ENCODE measurements at places on chromosomes 7 and 10. TPM values are rescaled to one million over a fixed set of nuclear protein-coding genes. Genes with fewer than 3 reads are reported as not detected.
A peak's percentile ranks its signal among the peaks of the same experiment; 100 is the strongest.

The GUSB gene
- total RNA-seq = 53.7 TPM

The PPP2R2D gene
- 38.0 TPM for total RNA-seq

The PDSS1 gene
- 13.5 TPM for total RNA-seq

The PITX3 gene
- not detected for total RNA-seq

The CYP3A5 gene
- total RNA-seq = 345 TPM

The CCNJ gene
- 12.1 TPM for total RNA-seq

The GIMAP7 gene
- 0.33 TPM for total RNA-seq

DNA sequence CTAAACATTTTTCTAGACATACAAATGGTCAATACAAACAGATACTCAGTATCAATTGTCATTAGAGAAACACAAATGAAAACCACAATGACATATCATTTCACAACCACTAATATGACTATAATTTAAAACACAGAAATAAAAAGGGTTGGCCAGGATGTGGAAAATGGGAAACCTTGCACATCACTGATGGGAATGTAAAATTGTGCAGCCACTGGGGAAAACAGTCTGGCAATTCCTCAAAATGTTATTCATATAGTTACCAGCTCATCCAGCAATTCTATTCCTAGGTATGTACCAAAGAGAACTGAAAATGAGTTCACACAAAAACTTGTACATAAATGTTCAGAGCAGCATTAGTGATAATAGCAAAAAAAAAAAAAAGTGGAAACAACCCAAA lies 106.1 kb upstream of the LRRTM3 start:
- no peaks in the 10 kb centered on the region for H3K36me3 ChIP-seq
- no peak for DNase-seq
- no peak overlapping the region for H3K27ac ChIP-seq
- no peaks in the 10 kb centered on the region for H3K27me3 ChIP-seq
- H3K4me1 ChIP-seq = no peaks in the 10 kb centered on the region

DNA sequence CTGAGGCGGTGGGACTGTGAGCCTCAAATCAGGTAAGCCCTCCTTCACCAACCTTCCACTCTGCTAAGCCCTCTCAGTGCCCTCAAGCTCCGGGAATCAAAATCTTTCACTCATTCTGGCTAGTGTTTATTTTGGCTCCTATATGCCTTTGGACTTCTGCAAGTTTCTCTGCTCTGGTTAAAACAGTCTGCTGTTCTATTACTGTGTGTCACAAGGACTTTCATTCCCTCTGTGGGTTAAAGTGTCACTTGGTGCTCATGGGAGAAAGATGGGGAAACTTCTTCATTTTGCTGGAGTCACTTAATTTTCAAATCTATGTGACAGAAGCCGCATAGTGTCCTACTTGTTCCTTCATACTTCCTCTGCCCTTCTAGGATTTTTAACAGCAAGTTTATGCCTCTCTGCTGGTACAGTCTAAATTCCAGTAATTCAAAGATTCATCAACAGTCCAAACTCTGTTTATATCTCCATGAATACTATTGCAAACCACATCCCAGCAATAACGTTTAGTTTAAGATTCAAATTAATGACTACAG lies 61.3 kb downstream of the CD36 start:
- H3K4me1 ChIP-seq = peaks cover 16% of the 10 kb centered on the region
- no peak overlapping the region for H3K4me3 ChIP-seq
- no peak for DNase-seq
- H3K27ac ChIP-seq = no peak overlapping the region

DNA sequence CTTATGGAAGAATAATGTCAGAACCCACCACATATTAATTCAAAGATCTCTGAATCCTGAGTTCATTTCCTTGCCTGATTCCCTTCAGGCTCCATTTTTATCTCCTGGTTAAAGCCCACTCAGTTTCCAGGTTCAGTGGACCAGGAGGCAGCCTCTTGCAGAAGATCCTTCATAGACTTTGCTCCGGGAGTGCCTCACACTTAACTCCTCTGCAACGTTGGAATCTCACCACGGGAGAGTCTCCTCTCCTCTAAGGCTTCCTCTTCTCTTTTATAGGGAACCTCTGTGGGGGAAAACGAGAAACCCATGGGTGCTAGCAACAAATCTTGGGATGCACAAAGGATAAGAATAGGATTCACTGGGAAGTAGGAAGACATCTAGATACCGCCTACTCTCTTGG lies 1.7 kb upstream of the BLOC1S2 start:
- DNase-seq = no peak
- H3K27ac ChIP-seq = peak overlapping the region; percentile 26
- no peaks in the 10 kb centered on the region for H3K36me3 ChIP-seq
- H3K4me3 ChIP-seq = no peak overlapping the region
- peaks cover 5% of the 10 kb centered on the region for H3K4me1 ChIP-seq

- H3K36me3 ChIP-seq = no peaks in the 10 kb centered on the region
- no peak overlapping the region for H3K27ac ChIP-seq
- H3K27me3 ChIP-seq = no peaks in the 10 kb centered on the region
- H3K4me3 ChIP-seq = no peak overlapping the region
- DNase-seq = no peak
Measured at GRCh38 chr7:26704786-26705185, 159.6 kb downstream of the SKAP2 start.
